IMR-90 (cell line): ENCODE measurements at places on chromosomes 2 and 18.

- peaks cover 9% of the 10 kb centered on the region for H3K27me3 ChIP-seq
- H3K27ac ChIP-seq, result no peak overlapping the region
- peaks cover 2% of the 10 kb centered on the region; the same call in 1 of the 2 replicates for H3K4me1 ChIP-seq
Measured at GRCh38 chr2:238243496-238244076, 3.7 kb upstream of the HES6 start.

- H3K4me3 ChIP-seq, result no peak overlapping the region
- H3K27ac ChIP-seq, result no peak overlapping the region
- no peaks in the 10 kb centered on the region for H3K36me3 ChIP-seq
- no peak for DNase-seq
- H3K4me1 ChIP-seq, result no peaks in the 10 kb centered on the region
Measured at GRCh38 chr18:38022234-38022633, 456.6 kb upstream of the CELF4 start.

GRCh38 chr2:95761556-95761955, 169.8 kb downstream of the TRIM43 start:
- H3K27ac ChIP-seq, result no peak overlapping the region
- no peaks in the 10 kb centered on the region for H3K36me3 ChIP-seq
- H3K4me3 ChIP-seq, result no peak overlapping the region
- no peak for DNase-seq

DNA sequence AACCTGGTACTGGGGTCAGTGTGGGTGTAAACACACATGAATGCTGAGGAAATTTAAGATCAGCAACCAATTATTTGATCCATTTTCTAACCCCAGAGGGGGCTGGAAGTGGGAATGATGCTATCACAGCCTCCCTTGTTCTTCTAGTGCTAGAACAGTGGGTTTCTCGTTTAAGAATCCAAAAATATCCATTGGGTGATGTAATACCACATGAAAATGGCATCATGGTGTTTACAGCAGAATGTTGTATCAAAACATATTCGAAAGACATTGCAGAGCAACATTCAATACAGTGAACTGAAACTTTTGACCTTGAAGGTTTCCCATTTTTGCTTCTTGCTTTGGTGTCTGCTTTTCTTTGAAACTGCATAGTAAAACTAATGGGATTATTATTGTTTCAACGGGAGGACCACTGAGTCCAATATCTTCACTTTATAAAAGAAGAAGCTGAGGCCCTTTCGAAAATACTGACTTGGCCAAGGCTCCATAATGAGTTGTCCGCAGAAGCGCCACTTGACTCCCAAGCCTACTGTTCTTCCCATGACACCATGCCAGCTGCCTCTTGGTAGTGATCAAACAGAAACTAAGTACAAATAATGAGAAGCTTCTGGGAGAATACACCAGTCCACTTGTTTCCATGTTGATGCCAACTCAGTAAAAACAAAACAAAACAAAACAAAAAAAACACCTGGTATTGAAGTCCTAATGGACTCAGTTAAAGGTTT, 106.1 kb downstream of the COLEC12 start:
- peaks cover 19% of the 10 kb centered on the region for H3K4me1 ChIP-seq
- H3K4me3 ChIP-seq, result no peak overlapping the region
- 0 out of 2 replicates have a peak, but pooled peaks cover 1% of the 10 kb centered on the region for H3K27me3 ChIP-seq
- DNase-seq, result no peak

GRCh38 chr2:8403876-8404275, 278.0 kb upstream of the ID2 start:
- H3K27ac ChIP-seq, result no peak overlapping the region
- H3K27me3 ChIP-seq, result peaks cover 3% of the 10 kb centered on the region
- H3K4me1 ChIP-seq, result no peaks in the 10 kb centered on the region
- H3K36me3 ChIP-seq, result no peaks in the 10 kb centered on the region

- DNase-seq, result no peak
- H3K36me3 ChIP-seq, result no peaks in the 10 kb centered on the region
- H3K4me3 ChIP-seq, result no peak overlapping the region
- no peaks in the 10 kb centered on the region for H3K4me1 ChIP-seq
- no peaks in the 10 kb centered on the region for H3K27me3 ChIP-seq
- no peak overlapping the region for H3K27ac ChIP-seq
Measured at GRCh38 chr2:150705357-150705756, 217.9 kb upstream of the RND3 start.

- no peaks in the 10 kb centered on the region for H3K36me3 ChIP-seq
- no peak overlapping the region for H3K4me3 ChIP-seq
- no peaks in the 10 kb centered on the region for H3K27me3 ChIP-seq
- no peaks in the 10 kb centered on the region for H3K4me1 ChIP-seq
- DNase-seq, result no peak
Measured at GRCh38 chr2:155223781-155224406, 525.4 kb downstream of the KCNJ3 start.

- no peak overlapping the region for H3K4me3 ChIP-seq
- no peaks in the 10 kb centered on the region for H3K27me3 ChIP-seq
- H3K27ac ChIP-seq, result no peak overlapping the region
- DNase-seq, result no peak
- peaks cover 2% of the 10 kb centered on the region for H3K4me1 ChIP-seq
- H3K36me3 ChIP-seq, result peaks cover 4% of the 10 kb centered on the region
Measured at GRCh38 chr2:173370198-173370597, 15.5 kb downstream of the CDCA7 start.
